Fibroblast of lung (primary cell): ENCODE measurements at places on chromosomes 7 and 10. TPM values are rescaled to one million over a fixed set of nuclear protein-coding genes. Genes with fewer than 3 reads are reported as not detected.

GRCh38 chr7:101950450-101951119 lies 133.2 kb downstream of the CUX1 start:
- DNase-seq, result peak; percentile 71

The TSPAN13 gene
- total RNA-seq, result 0.77 and 2.8 TPM in 2 replicates

The LDB3 gene
- total RNA-seq, result under 0.01 TPM in 2 replicates

The LLCFC1 gene
- not detected in 2 replicates for total RNA-seq

The HOXA7 gene
- 1.0 and 1.2 TPM in 2 replicates for total RNA-seq

The DYNC1I1 gene
- under 0.01 and 0.17 TPM in 2 replicates for total RNA-seq

GRCh38 chr7:33981671-33982424 lies 76.5 kb downstream of the BMPER start:
- DNase-seq, result peak; percentile 36

The ATOH7 gene
- under 0.01 TPM in 1 of 2 replicates, not detected in the other for total RNA-seq

DNA sequence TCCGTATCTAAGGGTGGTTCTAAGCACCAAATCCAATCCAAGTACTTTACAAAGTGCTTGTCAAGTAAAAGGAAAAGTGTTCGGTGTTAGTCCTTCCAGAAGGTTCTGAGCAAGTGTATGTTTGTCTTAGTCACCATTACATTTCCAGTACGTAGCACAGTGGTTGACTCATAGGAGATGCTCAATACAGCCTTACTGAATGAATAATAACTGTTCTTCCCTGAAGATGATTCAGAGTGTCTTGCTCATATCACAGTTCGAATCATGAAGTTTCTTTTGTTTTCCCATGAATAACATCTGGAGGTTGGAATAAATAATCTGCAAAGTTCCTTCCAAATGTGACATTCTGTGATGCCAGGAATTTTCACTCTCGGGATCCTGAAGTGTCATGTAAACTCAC lies 53.4 kb downstream of the WNT2 start:
- peak; percentile 88 for DNase-seq

The IPMK gene
- total RNA-seq, result 4.1 and 6.3 TPM in 2 replicates

GRCh38 chr10:56596257-56596656 lies 235.2 kb upstream of the ZWINT start:
- DNase-seq, result no peak

- DNase-seq, result no peak
Observed at GRCh38 chr10:79409726-79410085, 35.7 kb downstream of the ZCCHC24 start.

DNA sequence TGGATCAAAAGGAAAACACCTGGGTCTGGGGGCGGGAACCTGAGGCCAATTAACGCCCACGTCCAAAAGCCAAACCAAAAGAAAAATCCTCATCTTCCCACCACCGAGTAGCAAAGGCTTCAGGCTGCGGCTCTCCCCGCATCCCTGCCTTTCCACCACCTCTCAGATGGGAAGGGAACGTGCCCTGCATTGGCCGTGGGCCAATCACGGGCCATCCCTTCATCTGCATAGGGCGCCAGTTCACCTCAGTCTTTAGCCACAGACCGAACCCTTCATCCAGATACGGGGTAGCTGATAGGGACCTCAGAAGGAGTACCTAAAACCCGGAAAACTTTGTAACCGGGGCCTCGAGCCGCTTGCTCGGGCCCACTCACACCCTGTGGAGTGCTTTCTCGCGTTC lies 626 bp downstream of the PRPF18 start:
- no peak for DNase-seq

DNA sequence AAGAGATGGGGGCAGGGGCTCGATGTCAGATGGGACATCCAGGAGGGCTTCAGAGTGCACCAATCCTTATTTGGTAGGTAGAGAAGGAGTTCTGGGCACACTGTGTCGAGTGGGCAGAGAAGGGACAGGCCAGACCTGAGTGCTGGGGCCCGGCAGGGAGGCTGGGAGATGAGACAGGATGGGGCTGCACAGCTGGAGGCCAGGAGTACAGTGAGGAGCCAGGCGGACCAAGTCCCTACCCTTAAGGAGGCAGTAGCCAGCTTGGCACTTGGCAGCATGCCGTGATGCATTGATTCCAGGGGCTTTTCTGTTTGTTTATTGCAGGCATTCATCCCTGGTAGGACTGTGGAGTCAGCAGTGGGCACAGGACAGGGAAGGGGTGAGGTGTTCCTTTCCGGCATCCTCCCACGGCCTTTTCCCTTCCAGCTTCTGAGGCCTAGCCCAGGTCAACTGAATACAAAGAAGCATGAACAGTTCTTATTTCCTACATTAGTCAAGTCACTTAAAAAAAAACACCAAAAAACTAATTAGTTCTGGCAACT lies 168.8 kb upstream of the CDCA7L start:
- no peak for DNase-seq

DNA sequence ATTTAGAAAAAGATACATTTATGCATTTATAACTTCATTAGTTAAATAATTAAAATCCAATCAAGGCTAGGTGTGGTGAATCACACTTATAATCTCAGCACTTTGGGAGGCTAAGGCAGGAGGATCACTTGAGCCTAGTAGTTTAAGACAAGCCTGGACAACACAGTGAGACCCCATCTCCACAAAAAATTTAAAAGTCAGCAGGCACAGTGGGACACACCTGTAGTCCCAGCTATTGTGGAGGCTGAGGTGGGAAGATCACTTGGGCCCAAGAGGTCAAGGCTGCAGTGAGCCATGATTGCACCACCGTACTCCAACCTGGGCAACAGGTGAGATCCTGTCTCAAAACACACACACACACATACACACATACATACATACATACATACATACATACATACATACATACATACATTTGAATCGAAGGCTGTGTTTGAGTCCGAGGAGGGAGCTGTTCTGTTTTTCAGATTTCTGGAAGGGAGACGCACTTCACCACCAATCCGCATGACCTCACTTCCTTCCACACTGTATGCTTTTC lies 30.1 kb downstream of the SFMBT2 start:
- DNase-seq, result no peak

The GPR146 gene
- 3.1 and 3.3 TPM in 2 replicates for total RNA-seq

- no peak for DNase-seq
Observed at GRCh38 chr10:23362879-23363792, 18.5 kb upstream of the C10orf67 start.

The EEPD1 gene
- 8.4 and 9.2 TPM in 2 replicates for total RNA-seq

The RBP4 gene
- total RNA-seq, result not detected in 2 replicates

- DNase-seq, result no peak
Observed at GRCh38 chr10:88092973-88093372, 229.5 kb downstream of the PTEN start.

DNA sequence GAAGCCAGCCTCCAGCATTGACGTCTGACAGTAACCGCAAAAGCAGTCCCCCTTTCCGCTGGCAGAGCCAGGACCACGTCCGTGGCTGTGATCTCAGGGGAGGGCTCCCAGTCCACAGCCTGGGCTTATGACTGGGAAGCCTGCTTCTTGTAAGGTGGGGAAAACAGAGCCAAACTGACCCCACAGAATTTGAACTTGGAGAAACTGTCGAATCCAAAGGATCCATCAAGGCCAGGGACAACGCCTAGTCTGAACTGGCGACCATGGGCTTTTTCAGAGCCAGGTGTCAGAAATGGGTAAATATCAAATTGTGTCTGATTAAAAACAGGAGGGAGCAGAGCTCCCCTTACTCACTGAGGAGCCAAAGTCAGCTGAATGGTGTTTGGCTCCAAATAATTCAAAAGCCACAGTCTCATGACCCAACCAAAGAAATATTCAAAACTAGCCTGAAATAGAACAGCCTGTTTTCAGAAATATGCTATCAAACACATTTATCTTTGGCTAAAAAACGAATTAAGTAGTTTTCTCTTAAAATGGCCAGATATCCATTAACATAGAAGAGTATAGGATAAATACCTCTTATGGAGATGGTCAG lies 751.4 kb upstream of the GALNT17 start:
- peak; percentile 4 for DNase-seq

- peak; percentile 62 for DNase-seq
Observed at GRCh38 chr7:6271060-6271658, 1.3 kb downstream of the CYTH3 start.

DNA sequence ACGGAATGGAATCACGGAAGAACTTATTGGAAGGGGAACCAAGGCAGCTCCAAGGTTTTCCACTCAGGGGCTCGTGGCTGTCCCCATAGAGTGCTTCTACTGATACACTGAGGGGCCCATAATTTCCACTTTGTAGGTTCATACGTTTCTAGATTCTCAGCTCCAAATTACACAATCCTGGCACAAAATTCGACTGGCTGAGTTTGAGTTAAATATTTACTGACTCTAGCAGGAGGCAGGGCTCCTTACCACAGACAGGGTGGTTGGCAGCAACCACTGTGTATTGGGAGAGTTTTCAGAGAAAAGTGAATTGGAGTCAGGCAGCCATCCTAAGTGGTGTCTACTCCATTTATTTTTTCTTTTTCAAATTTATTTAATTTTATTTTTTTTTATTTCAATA lies 55.4 kb upstream of the SEC61G start:
- no peak for DNase-seq

DNA sequence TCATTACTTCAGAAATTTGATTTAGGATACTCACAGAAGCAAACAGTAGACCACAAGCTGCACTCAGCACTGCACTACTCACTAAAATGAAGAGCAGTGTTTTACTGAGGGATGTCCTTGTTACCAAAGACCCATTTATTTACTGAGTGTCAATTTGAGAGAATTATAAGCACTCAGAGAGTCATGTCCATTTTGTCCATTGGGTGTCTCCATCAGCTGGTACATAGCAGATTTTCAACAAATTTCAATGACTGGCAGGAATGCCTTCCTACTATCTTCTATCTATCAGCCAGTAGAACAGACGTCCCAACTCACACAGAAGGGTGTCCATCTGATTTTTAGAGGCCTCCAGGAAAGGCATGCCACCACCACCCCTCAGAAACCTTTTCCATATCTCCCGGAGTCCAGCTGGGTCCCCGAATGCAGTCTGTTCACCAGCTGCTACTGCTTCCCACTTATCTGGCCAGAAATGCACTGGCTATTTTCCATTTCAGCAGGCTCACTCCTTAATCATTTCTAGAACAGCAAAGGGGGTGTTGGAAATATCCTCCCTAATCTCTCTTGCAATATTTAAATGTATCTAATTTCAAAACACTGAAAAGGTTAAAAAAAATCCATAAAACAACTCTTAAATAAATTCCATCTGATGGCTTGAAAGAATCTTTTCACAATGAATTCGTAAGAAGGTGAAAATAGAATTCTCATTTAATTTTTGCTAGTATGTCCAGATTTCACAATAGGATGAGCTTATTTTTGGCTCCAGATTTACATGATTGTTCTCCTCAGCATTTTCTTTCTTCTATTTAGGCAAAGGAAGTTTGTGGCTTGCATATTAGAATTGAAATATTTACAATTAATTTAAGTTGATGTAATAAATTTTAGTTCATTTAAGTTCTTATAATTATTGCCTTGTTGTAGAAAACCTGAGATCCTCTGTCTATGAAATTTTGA lies 1164.0 kb upstream of the CELF2 start:
- DNase-seq, result no peak

DNA sequence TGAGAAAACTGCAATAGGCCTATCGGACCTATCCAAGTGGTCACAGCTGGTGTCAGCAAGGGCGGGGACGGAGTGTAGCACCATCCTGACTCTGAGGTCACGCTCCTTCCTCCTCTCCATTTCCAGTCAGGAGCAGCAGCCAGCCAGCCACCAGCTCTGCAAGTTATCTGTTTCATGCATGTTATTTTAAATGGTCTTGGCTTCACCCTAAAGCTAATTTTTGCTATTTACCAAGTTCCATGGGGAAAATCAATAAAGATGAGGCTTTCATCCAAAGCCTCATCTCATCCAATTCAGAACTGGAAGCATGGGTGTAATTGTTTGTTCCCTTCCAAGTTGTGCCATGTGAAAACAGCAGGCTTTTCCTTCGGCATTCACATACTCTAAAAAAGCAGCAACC lies 49.3 kb downstream of the ICA1 start:
- no peak for DNase-seq

The PLAC9 gene
- 15.7 and 16.7 TPM in 2 replicates for total RNA-seq

GRCh38 chr7:105673367-105674084 lies 92.2 kb upstream of the EFCAB10 start:
- DNase-seq, result peak; percentile 13

DNA sequence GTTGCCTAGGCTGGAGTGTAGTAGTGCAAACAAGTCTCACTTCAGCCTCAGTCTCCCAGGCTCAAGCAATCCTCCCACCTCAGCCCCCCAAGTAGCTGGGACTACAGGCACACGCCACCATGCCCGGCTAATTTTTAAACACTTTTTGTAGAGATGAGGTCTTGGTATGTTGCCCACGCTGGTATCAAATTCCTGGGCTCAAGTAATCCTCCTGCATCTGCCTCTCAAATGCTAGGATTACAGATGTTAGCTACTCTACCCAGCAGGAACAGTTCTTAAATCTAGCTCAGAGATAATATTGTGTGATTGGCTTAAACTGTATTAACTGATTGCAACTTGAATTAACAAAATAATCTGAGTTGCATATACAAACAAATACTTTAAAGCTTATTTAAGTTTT lies 82.9 kb downstream of the CDK14 start:
- DNase-seq, result no peak

DNA sequence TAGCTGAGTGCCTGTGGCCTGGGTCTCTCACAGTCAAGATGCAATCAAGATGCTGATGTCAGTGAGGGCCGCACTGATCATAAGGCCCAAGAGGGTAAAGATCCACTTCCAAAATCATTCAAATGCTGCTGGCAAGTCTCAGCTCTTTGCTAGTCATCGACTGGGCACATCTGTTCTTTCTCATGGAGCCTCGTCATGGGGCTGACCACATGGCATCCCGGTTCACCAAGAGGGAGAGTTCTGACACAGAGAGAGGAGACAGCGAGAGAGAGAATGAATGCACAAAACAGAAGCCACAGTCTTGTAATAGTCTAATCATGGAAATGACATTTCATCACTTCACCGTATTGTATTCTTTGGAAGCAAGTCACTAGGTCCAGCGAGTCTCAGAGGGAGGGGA lies 1067.5 kb upstream of the C7orf33 start:
- no peak for DNase-seq

- no peak for DNase-seq
Observed at GRCh38 chr7:18063149-18063901, 35.7 kb upstream of the PRPS1L1 start.

GRCh38 chr10:116163333-116164131 lies 109.5 kb downstream of the GFRA1 start:
- no peak for DNase-seq

The CYP3A5 gene
- 8.2 and 12.4 TPM in 2 replicates for total RNA-seq

- no peak for DNase-seq
Observed at GRCh38 chr10:100970076-100970913, 991 bp downstream of the SEMA4G start.

DNA sequence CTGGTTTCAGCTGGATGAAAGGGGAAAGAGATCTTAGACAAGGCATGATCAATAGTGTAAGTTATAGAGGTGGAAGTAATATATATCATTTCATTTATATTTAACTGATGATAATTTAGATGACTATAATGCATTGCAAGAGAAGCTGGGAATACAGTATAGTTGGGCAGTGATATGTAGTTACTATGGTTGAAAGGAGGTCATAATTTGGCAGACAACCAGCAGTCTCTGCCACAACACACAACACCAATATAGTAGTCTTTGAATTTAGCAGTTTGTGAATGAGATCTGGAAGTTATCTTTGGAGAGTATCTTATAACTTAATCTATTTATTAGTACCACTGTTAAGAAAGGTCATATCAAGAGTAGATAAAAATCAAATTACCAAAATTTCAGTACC lies 39.9 kb downstream of the TAX1BP1 start:
- no peak for DNase-seq

- no peak for DNase-seq
Observed at GRCh38 chr10:5959581-5960069, 17.7 kb downstream of the IL15RA start.

- DNase-seq, result no peak
Observed at GRCh38 chr7:142863891-142864685, 9.2 kb downstream of the EPHB6 start.

The SMARCD3 gene
- total RNA-seq, result 23.8 and 27.0 TPM in 2 replicates

The KNDC1 gene
- total RNA-seq, result 0.26 and 0.50 TPM in 2 replicates

GRCh38 chr10:14407567-14407966 lies 76.8 kb upstream of the FRMD4A start:
- peak; percentile 80 for DNase-seq

The MGMT gene
- 21.8 and 29.1 TPM in 2 replicates for total RNA-seq
